IPS DF 6.9 (cell line): ENCODE measurements at places on chromosomes 3 and 15.

GRCh38 chr15:74203914-74204431 is 1.4 kb upstream of the STRA6 start:
- no peak for DNase-seq

GRCh38 chr3:61875976-61876671 is 314.8 kb downstream of the PTPRG start:
- no peak for DNase-seq

GRCh38 chr3:167941234-167941995 is 154.3 kb downstream of the GOLIM4 start:
- DNase-seq: no peak

- no peak for DNase-seq
These were observed 140.4 kb downstream of the NEK10 start for GRCh38 chr3:27228805-27229204.

DNA sequence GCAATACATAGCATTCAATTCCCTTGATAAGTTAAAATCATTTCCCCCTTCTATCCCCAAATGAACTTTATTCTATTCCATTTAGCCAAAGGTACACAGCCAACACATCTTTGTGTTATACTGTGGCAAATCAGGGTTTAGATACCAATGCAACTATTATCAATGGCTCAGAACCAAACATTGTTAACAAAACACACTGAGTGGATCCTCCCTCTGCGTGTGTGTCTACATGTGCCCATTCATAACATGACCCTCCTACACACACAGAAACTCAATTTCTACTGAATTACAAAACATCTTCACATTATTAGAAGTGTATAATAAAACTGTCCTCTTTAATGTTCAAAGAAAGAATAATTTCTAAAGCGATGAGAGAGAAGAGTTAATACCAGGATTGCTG is 1.3 kb downstream of the TTBK2 start:
- DNase-seq: no peak
